Cardiac fibroblast (primary cell): ENCODE measurements at places on chromosomes 6 and 20.

- DNase-seq: no peak
Observed at GRCh38 chr6:129475477-129476247, 234.3 kb downstream of the ARHGAP18 start.

- DNase-seq: no peak
Observed at GRCh38 chr6:4719491-4719890, 56.7 kb upstream of the CDYL start.

DNA sequence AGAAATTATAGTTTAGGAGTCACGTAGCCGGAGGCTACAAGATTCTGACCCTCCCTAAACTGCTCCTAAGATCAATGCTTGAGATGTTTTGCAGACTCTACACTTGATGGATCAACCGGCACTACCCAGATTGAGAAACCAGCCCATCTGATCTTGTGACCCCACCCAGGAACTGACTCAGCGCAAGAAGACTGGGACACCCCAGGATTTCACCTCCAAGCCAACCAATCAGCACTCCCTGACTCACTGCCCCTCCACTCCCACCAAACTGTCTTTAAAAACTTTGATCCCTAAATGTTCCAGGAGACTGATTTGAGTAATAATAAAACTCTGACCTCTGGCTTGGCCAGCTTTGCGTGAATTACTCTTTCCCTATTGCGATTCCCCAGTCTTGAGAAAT, 99.8 kb downstream of the OPRM1 start:
- DNase-seq: no peak

- DNase-seq: peak; percentile 81
Observed at GRCh38 chr6:44016131-44016870, 111.0 kb downstream of the MRPL14 start.

GRCh38 chr20:31709939-31710338, 12.7 kb downstream of the BCL2L1 start:
- no peak for DNase-seq

- DNase-seq: no peak
Observed at GRCh38 chr6:5507131-5507681, 245.9 kb downstream of the FARS2 start.

GRCh38 chr6:3612341-3613041, 139.0 kb downstream of the PXDC1 start:
- peak; percentile 96 for DNase-seq

- no peak for DNase-seq
Observed at GRCh38 chr20:2390951-2391675, 10.4 kb downstream of the TGM6 start.

DNA sequence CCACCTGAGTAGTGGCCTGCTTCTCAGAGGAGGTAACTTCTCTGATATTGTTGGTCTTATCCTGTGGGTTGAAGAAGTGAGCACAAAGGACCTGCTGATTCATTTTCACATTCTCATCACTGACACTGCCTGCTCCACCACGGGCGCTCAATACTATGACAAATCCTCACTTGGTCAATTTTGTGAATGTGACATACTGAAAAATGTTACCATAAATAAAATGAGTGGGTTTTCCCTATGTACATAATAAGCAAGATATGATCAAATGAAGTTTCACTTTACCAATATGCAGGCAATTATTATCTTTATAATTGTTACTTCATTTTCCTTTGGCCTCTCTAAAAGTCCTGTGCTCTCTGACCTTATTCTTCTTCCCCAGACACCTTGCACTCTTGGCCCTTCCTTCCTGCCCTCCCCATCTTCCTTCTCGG, 71.5 kb upstream of the RIPOR2 start:
- peak; percentile 41 for DNase-seq

DNA sequence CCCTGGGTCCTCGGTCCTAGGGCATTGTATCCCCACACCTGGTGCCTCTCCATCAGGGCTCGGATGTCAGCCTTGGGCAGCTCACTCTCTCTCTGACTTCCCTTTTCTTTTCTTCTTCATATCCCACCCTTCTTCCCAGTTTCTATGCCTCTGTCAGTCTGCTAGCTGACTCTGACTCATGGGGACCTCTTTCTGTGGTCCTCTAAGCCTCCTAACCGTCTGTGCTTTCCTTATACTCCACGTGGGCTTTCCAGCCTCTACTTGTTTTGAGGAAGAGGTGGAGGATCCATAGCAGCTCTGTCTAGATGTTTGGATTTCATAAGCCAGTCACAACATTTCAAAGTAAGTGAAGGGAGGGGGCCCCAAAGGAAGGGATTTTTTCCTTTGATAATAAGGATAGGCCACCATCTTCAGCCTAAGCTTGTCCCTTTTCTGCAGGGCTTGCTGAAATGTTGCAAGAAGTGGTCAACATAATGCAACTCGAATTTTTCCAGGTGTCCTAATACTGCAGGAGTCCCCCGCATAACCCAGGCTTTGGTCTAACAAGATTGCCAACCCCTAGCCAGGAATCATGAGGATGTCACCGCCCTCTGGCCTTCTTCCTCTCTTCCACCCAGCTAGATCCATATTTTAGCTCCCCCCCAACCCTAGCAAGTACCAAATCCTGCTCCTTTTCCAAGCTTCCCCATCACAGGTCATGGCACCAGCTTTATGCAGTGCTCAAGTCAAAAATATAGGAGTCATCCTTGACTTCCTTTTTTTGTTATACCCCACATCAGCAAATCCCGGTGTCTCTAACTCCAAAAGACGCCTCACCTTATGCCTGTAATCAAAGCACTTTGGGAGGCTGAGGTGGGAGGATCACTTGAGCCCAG, 8.7 kb upstream of the PLTP start:
- DNase-seq: no peak

GRCh38 chr20:42611889-42612837, 577.5 kb downstream of the PTPRT start:
- no peak for DNase-seq

GRCh38 chr6:20589266-20589665, 55.0 kb downstream of the CDKAL1 start:
- peak; percentile 71 for DNase-seq

DNA sequence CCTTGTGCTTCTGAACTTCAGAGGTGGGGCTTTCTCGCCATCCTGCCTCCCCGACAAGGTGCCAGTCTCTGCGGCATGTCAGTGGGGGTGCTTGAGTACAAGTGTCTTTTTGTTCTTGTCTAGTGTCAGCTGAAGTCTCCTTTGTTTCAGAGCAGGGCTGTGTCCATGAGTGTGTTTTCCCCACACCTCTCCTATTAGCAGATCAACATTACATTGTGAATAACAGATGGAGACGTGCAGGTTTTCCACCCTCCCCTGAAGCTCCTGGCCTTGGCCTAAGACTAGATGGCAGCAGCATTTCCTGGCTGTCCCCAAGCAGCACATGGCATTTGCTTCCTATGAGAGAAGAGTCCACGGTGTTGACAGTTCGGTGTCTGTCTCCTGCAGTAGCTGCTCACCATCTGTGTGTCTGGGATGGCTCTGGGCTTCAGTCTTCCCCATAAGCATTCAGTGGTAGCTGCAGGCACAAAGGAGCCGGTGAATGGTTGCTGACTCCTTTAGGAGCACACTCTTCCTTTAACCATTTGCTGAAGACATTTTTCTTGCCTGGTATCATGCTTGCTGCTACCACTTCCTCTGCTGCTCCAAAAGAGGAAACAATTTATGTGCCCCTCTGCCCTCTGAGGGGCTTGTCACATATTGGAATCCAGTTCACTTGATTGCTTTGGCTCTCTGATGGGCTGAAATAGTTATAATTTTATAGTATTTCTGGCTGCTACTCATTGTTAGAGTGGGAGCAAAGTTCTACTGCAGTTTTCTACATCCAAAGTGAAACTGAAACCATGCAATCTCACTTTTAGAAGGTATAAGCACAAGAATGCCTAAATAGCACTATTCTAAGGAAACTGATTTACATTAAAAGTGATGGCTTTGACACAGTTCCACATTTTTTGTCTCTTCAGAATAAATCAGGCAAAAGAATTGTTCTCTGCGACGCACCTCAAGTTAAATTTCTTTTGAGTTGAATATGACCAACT, 913.0 kb downstream of the C6orf118 start:
- peak; percentile 29 for DNase-seq

DNA sequence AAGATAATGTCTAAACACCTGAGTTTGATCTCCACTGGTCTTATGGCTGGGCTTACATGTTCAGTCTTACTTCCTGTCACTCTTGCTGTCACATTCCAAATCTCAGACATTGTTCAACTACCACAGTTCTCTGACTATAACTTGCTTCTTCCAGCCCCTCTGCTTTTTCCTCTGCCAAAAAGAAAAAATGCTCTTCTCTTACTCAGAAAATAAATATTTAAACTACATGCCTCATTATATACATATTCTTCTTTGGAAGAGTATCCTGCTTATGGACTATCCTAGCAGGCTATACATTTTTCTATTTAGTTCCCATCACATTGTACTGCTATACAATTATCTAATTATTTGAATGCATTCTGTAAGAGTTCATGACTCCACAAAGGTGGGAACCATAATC, 175.4 kb downstream of the TBC1D32 start:
- no peak for DNase-seq

- DNase-seq: no peak
Observed at GRCh38 chr20:33881989-33882388, 70.8 kb downstream of the CHMP4B start.

GRCh38 chr6:132483779-132484679, 28.9 kb downstream of the STX7 start:
- DNase-seq: peak; percentile 83

DNA sequence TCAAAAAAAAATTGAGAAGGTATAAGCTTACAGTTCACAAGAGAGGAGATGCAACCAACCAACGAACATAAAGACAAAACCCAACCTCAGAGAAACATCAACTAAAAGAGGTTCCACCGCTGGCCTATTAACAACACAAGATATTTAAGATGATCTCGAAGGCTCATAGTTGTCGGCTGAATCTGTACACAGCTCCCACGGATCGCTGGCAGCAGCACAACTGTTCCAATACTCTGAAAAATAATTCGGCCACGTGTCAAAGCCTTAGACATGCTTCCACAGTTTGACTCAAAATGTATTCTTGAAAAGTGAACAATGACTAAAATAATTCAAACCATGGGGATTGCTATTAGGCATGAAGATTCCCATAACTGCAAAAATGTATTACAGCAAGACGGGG, 13.7 kb downstream of the EXOC2 start:
- DNase-seq: no peak

DNA sequence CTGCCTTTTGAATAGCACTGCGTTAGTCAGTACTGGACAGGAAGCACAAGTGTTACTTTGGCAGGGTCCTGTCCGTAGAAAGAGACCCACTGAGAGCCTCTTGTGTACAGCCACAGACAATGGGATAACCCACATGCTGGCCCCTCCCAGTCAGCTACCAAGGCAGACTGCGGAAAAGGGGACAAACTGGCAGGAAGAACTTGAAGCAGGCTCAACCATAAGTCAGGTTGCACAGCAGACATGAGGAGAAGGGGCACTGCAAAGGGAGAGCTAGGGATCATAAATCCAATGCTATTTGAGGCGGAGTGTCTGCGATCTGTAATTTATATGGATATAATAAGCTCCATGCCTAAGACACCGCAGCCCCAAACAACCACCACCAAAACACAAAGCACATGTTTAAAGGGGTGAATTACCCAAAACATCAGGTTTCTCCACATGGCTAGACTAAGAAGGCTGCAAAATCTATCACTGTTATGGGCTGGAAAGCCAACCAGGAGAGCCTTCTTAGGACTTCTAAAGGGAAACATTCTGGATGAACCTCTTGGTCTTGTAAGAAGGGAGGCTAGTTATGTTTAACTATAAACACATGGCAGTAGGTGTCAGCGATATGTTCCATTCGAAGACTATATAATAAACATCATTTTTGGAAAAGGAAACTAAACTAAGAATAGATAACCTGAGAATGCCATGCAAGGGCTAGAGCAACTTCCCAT, 141.7 kb downstream of the BACH2 start:
- no peak for DNase-seq

GRCh38 chr20:37615340-37616109, 78.3 kb upstream of the CTNNBL1 start:
- peak; percentile 26 for DNase-seq

DNA sequence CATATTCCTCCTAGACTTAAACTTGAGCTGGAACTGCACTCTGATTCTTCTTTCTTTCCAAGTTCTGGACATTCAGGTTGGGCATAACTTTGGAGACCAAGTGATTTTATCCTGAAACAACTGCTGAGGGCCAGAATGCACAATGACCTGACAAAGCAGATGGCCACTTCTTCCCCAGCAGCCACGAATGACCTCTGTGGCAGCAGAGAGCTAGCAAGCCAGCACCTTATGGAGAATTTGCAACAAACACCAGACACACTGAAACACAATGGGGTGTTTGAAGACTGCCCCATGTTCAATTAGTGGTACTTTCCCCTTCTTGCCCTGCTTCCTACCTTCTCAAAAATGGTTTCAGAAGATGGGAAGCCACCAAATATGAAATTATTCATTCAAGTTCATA, 4.2 kb upstream of the TENT5A start:
- DNase-seq: no peak

GRCh38 chr20:17909869-17910321, 58.7 kb downstream of the SNX5 start:
- peak; percentile 49 for DNase-seq

DNA sequence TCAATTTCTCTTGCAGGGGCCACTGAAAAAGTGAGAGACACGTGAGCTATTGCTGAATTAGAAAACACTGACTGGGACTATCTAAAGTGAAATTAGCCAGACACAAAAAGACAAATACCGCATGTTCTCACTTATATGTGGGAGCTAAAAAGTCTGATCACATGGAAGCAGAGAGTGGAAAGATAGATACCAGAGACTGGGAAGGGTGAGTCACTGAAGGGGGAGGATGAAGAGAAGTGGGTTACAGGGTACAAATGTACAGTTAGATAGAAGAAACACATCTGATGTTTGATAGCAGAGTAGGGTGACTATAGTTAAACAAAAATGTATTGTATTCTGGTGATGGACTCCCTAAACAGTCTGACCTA, 13.4 kb downstream of the CST3 start:
- DNase-seq: peak; percentile 82
